ENCODE measurements at places on chromosomes 7 and 10.

- no peak overlapping the region for H3K27ac ChIP-seq
- no peaks in the 10 kb centered on the region for H3K27me3 ChIP-seq
- no peaks in the 10 kb centered on the region for H3K36me3 ChIP-seq
- H3K4me3 ChIP-seq, result no peak overlapping the region
Measured at GRCh38 chr7:48285373-48285772, 114.1 kb downstream of the ABCA13 start.

GRCh38 chr10:46272863-46273415 is 13.9 kb upstream of the ANTXRL start:
- H3K27ac ChIP-seq, result no peak overlapping the region
- no peaks in the 10 kb centered on the region for H3K4me1 ChIP-seq
- H3K27me3 ChIP-seq, result no peaks in the 10 kb centered on the region
- DNase-seq, result no peak
- H3K4me3 ChIP-seq, result no peak overlapping the region

DNA sequence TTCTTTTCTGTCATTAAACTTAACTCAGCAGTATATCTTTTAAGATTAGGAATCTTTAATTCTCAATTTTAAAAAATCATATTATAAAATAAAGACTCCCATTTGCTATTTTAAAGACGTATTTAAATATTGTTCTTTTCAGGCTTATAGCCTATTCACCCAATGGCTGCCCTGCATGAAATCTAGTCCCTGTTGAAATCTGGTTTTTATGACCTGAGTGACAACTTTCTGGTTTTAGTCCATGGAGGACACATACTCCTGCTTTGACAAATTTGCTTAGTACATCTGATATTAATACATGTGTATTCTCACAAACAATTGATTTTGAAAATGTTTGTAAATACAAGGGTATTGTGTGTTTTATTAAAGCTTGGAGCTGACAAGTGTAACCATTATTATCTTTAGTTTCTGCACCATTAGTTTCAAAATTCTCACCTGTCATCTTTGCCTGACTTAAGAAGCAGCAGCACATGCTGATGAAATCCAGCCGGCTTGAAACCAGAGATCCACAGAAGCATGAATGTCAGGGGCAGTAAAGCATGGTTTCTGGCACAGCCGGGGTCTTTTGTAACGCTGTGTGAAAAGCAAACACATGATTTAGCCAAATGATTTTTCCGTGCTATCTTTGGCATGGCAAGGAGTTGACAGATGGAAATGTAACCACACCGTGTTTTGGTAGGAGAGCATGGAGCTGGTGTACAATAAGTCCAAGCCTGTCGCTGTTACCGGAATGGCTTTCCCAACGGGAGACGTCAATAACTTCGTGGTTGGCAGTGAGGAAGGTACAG is 262.8 kb downstream of the DYNC1I1 start:
- no peak overlapping the region for H3K4me3 ChIP-seq
- H3K4me1 ChIP-seq, result peaks cover 22% of the 10 kb centered on the region
- no peaks in the 10 kb centered on the region for H3K36me3 ChIP-seq
- H3K27ac ChIP-seq, result no peak overlapping the region

GRCh38 chr10:97030894-97031293 is 154.9 kb downstream of the SLIT1 start:
- H3K36me3 ChIP-seq, result no peaks in the 10 kb centered on the region
- H3K27ac ChIP-seq, result no peak overlapping the region
- no peaks in the 10 kb centered on the region for H3K4me1 ChIP-seq

- H3K36me3 ChIP-seq, result no peaks in the 10 kb centered on the region
- H3K27ac ChIP-seq, result no peak overlapping the region
- H3K27me3 ChIP-seq, result no peaks in the 10 kb centered on the region
- no peak for DNase-seq
Measured at GRCh38 chr7:97405835-97406234, 288.3 kb downstream of the SDHAF3 start.

- no peak overlapping the region for H3K4me3 ChIP-seq
- H3K4me1 ChIP-seq, result no peaks in the 10 kb centered on the region
- no peak for DNase-seq
- H3K27ac ChIP-seq, result no peak overlapping the region
- H3K27me3 ChIP-seq, result no peaks in the 10 kb centered on the region
Measured at GRCh38 chr10:80512031-80512526, 25.6 kb upstream of the SH2D4B start.

DNA sequence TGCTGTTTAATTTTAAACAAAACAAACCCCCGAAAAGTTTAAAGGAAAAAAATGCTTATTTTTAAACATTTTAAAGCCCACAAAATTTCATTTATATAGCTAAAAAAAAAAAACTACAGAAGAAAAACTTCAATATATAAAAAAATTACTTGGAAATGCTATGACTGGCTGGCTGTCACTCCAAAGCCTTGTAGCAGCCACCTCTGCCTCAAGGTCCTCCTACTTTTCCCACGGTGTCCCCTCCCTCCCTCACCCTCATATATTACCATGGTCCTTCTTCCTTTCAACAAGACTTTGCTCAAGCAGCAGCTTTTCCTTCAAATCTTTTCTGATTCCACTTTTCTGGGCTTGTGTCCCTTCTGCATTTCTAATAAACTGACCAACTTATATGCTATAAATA is 122.0 kb downstream of the TPK1 start:
- H3K27ac ChIP-seq, result no peak overlapping the region
- H3K27me3 ChIP-seq, result no peaks in the 10 kb centered on the region
- no peak for DNase-seq
- no peaks in the 10 kb centered on the region for H3K4me1 ChIP-seq

Data from lung (tissue), 17 donors.